ENCODE measurements at places on chromosomes 3 and 15.

DNA sequence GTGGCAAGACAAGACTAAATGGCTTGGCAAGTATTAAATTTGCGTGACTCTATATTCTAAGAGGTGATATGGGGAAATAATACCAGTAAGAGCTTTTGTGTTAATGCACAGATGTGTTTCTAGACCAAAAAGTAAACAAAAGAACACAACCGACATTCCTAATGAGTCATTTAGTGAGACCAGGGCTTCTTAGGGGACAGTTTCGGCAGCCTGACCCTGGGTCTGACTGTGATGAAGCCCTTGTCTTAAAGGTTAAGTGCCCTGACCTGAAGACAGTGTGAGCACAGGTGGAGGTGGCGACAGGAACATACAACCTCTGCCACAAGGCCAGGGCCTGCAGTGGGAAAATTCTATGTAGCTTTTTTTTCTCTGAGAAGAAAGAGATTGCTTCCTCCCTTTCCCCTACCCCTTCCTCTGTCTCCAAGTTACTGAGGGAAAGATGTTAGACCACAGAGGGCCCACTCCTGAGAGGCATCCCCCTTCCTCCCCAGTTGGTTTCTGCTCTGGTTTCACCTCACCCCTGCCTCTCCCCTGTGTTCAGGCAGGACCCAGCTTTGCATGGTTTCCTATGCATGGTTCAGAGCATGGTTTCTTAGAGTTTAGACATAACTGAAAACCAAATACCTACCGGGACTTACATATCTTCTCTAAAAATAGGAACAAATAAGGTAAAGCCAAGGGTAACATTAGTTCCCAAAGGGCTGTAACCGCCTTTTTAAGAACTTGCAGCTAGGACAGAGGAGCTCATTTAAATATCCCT, 24.8 kb upstream of the CMTM7 start:
- peak; percentile 36 for DNase-seq

- no peak for DNase-seq
Measured at GRCh38 chr3:129504471-129505100, 23.9 kb upstream of the RHO start.

- DNase-seq = no peak
Measured at GRCh38 chr3:186946756-186947375, 16.5 kb downstream of the ST6GAL1 start.

DNA sequence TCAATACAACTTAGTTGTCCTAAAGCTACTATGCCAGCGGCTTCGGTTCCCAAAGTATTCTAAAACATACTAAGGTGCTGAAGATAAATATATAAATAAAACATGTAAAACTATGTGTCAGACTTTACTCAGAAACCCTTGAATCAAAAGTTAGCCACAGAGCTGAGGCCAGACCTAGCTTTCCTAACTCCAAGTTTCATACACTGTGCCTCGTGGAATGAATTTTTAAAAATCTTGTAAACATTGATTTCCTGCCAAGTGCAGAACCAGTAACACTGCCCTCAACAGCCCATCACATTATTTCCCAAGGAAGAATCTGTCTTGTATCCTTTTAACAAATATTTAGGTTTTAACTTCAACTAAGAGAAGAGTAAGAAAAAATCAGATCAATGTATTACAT, 36.4 kb downstream of the TAMM41 start:
- DNase-seq = peak; percentile 20

- DNase-seq = peak; percentile 63
Measured at GRCh38 chr15:85125056-85125661, 143.5 kb downstream of the PDE8A start.

DNA sequence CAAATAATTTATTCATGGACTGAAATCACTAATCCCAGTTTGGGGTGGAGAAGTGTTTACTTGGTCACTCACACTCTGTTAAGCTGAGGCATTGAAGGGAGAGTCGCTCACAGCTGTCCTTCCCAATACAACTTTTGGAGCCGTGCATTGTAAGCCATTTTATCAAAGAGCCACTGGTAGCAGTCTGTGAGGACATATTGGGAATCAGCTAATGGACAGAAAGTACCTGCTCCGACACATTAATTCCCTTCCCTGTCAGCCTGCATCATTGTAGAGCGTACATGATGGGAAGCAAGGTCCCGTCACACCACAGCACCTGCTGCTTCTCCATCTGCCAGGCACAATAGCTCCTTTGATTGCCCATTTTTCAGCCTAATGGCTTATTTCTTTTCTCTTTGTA, 643.2 kb downstream of the SQOR start:
- DNase-seq = no peak

DNA sequence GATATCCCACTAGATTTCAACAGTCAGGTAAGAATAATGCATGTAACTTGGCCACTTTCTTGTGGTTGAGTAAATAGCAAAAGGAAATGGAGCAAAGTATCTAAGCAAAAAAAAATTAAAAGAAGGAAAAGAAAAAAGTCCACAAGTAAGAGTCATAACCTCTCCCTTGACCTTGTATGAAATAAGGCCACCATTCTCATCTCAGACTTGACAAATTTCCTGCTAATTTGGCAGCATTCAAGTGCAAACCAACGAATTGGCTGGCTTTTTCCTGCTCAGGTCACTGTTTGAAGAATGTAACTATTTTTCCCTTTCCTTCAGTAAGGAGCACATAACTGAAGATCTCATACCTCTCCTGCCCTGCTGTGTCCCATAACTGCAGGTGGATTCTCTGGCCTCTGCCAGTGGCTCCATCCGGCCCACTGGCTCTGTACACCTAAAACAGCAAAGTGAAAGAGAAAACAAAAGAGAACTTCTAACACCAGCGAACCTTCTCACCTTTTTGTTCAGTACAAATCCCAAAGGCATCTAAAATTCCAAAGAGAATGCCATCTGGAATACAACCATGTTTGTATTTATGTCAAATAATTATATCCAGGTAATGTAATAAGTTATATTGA, 33.4 kb upstream of the RSL24D1 start:
- DNase-seq = no peak

GRCh38 chr3:36944641-36945270, at the start of gene TRANK1:
Gene TRANK1, minus strand, starts transcription at chr3:36945054. Its CDS starts 245 bp downstream, at chr3:36944809.
- DNase-seq = peak; percentile 37

- DNase-seq = no peak
Measured at GRCh38 chr15:69104050-69104750, 56.2 kb upstream of the GLCE start.

All from epithelial cell of esophagus (primary cell).